Epithelial cell of alveolus of lung (primary cell): ENCODE measurements at places on chromosomes 6 and 20. TPM values are rescaled to one million over a fixed set of nuclear protein-coding genes. Genes with fewer than 3 reads are reported as not detected.

The DYNLRB1 gene
- 158 and 161 TPM in 2 replicates for total RNA-seq

The XKR7 gene
- total RNA-seq = not detected in 2 replicates

The DUSP15 gene
- 0.13 TPM in 1 of 2 replicates, not detected in the other for total RNA-seq

The LHFPL5 gene
- not detected in 2 replicates for total RNA-seq

The CGA gene
- total RNA-seq = not detected in 2 replicates

The TRIM26 gene
- total RNA-seq = 26.5 and 30.5 TPM in 2 replicates

The CALHM6 gene
- total RNA-seq = 2.0 and 6.2 TPM in 2 replicates

The APCDD1L gene
- total RNA-seq = 6.3 and 12.2 TPM in 2 replicates

The TTI1 gene
- 17.0 and 17.6 TPM in 2 replicates for total RNA-seq

The HLA-F gene
- total RNA-seq = 0.16 and 3.4 TPM in 2 replicates

The GCNT2 gene
- 0.08 and 1.0 TPM in 2 replicates for total RNA-seq

The ACSS1 gene
- total RNA-seq = 3.0 and 3.2 TPM in 2 replicates

The BICRAL gene
- 3.7 and 6.5 TPM in 2 replicates for total RNA-seq

The PBOV1 gene
- total RNA-seq = not detected in 2 replicates

The VSX1 gene
- not detected in 2 replicates for total RNA-seq

The DEF6 gene
- 2.5 and 2.7 TPM in 2 replicates for total RNA-seq

The OXT gene
- total RNA-seq = not detected in 2 replicates

The SOX18 gene
- total RNA-seq = 0.13 and 2.4 TPM in 2 replicates

The KHDC1L gene
- total RNA-seq = not detected in 2 replicates

The HDGFL1 gene
- not detected in 2 replicates for total RNA-seq

The ANKRD66 gene
- total RNA-seq = not detected in 2 replicates

The OOEP gene
- 0.78 TPM in 1 of 2 replicates, not detected in the other for total RNA-seq
